RPMI7951 (cell line): ENCODE measurements at places on chromosomes 7 and 10. TPM values are rescaled to one million over a fixed set of nuclear protein-coding genes. Genes with fewer than 3 reads are reported as not detected.

The DNAH11 gene
- total RNA-seq: 10.0 and 10.7 TPM in 2 replicates

The PLEKHS1 gene
- total RNA-seq: 0.29 and 0.84 TPM in 2 replicates

The TMEM273 gene
- not detected in 2 replicates for total RNA-seq

The PLAC9 gene
- total RNA-seq: 0.78 and 1.2 TPM in 2 replicates

The AKR1D1 gene
- not detected in 2 replicates for total RNA-seq

The HABP2 gene
- not detected in 2 replicates for total RNA-seq

The HSPA12A gene
- 3.0 and 3.1 TPM in 2 replicates for total RNA-seq

The SH2D4B gene
- total RNA-seq: 0.10 TPM in 1 of 2 replicates, not detected in the other

The GARIN1A gene
- total RNA-seq: 0.10 and 0.48 TPM in 2 replicates

The NME8 gene
- not detected in 2 replicates for total RNA-seq

The CYP26C1 gene
- total RNA-seq: not detected in 2 replicates

The CREB5 gene
- total RNA-seq: 2.9 and 3.8 TPM in 2 replicates

The CTAGE8 gene
- 0.39 TPM in 1 of 2 replicates, not detected in the other for total RNA-seq

The COBL gene
- total RNA-seq: not detected in 2 replicates

GRCh38 chr7:151240942-151241754, 7.3 kb downstream of the SMARCD3 start:
- DNase-seq: no peak

DNA sequence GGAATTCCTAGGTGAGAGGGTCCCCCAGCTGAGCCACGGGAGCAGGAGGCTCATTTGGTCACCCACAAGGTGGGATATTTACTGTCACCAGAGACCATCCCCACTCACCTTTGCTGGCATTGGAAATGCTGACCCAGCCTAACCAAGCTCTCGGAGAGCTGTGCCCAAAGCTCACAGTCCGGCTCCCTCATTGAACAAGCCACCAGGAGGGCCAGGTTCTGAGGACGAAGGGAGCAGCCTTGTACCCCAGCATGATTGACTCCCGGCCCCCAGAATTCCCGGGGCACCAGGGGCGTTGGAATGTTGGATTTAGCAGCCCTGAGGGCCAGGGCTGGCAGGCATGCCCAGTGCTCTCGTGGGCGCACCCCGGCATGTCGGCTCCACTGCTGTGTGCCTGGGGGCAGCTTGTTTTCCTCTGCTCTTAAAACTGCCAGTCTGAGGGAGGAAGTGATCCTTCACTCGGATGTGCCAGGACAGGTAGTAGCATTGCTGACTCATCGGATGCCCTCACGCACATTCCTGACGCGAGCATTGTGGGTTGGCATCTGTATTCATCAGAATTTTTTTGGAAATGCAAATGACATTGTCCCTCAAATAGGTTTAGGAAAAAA, 23.3 kb downstream of the CLIP2 start:
- DNase-seq: peak; percentile 57

DNA sequence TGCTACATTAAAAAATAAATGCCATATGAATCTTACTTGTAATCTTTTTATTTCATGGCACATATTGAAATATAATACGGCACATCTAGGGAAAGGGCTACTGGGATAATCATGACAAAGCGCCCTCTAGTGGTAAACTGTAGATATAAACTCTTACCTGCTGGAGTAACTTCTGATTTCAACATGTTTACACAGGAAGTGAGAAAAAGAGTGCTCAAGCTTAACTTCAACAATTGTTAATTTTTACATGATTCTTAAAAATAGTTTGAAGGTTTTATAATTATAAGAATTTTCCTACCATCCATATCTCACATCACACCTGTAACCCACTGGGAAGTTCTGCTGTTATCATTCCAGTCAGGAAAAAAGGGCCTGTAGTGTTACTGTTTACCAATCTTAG, 2.0 kb upstream of the HEPACAM2 start:
- peak; percentile 61 for DNase-seq

- no peak for DNase-seq
Measured at GRCh38 chr10:20363684-20364083, 533.4 kb downstream of the NEBL start.

GRCh38 chr10:62632071-62632809, 172.3 kb upstream of the ADO start:
- no peak for DNase-seq

DNA sequence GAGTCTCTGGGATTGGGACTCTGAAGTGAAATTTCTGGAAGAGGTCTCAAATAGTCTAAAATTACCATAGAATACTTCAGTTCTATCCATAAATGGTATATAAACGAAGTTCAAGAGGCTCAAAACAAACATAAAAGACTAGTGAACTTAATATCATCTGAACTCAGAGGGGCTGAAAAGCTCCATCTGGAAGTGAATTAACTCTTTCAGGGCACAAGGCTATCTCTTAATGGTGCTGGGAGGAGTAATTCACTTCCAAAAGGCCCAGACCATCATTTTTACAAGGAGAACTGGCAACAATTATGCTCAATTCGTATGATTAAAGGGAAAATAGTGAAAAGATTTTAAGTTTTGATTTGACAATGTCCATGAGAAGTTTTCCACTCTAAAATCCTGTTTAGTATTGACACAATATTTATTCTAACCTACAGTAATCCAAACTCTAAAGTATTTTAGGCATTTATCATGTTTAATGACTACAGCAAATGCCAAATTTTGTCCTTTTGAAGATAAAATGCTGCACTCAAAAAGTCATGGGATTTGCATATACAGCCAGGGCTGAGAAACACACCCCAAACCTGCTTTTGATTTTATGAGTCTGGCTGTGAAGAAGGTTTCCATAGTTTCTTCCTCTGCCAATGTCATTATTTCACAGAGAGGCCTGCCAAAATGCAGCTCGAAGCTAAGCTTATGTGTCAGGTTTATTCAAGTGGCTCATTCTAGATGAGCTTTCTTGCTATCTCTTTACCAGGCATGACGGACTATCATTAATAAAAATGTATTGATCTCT, 143.9 kb downstream of the HIBADH start:
- no peak for DNase-seq

- peak; percentile 83 for DNase-seq
Measured at GRCh38 chr7:43363035-43363791, 219.7 kb upstream of the STK17A start.

DNA sequence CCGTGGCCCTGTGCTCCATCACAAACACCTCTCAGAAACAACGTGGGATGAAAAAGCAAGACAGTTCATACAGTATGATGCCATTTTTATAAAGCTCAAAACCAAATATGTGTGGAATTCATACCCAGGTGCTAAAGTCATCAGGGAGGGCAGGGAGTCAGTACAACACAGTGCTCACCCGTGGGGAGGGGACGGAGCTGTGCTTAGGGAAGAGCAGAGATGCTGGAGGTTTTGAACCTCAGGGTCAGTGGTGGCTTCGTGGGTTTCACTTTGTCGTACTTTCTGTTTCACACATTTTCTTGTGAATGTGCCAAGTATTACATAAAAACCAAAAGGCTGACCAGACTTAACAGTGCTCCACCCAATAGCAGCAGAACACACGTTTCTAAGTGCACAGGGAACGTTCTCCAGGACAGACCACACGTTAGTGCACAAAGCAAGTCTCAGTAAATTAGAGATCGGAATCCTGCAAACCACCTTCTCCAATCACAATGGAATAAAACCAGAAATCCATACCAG, 21.2 kb downstream of the ZMIZ2 start:
- peak; percentile 63 for DNase-seq

GRCh38 chr10:30550967-30551815, 78.4 kb downstream of the LYZL2 start:
- DNase-seq: no peak

DNA sequence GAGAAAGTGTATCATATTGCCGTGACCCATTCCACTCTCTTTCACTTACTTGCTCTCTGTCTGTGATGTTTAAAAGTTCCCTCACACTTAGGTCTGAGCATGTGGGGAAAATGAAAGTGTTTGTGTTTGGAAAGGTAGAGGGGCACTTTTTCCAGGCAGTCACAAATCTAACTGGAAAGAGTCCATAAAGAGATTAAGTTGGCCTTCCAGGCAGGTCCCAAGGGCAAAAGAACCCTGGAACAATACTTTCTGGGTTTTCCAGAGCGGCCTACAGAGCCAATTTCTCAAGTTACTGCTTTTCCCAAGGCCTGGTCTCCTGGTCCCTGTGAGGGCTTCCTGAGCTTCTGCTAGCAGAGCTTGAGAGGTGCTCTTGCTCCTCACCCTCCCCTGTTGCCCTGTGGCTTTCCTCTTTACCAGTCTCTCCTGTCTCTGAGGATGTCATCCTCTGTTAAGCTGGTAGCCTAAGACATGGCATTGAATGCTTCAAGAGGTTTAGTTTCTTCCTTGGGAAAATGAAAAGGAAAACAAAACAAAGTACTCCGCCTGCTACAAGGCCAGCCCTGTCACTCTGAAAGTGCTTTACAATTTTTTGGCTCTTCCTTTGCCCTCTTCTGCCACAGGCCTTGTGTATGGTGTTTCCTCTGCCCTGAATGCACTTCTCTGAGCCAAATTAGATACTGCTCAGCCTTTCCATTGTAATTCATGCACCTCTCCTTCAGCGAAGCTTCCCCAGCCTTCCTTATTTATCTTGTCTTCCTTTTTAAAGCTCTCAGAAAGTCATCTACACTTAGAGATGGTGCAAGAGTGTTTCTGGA, 20.1 kb downstream of the TES start:
- DNase-seq: peak; percentile 30

DNA sequence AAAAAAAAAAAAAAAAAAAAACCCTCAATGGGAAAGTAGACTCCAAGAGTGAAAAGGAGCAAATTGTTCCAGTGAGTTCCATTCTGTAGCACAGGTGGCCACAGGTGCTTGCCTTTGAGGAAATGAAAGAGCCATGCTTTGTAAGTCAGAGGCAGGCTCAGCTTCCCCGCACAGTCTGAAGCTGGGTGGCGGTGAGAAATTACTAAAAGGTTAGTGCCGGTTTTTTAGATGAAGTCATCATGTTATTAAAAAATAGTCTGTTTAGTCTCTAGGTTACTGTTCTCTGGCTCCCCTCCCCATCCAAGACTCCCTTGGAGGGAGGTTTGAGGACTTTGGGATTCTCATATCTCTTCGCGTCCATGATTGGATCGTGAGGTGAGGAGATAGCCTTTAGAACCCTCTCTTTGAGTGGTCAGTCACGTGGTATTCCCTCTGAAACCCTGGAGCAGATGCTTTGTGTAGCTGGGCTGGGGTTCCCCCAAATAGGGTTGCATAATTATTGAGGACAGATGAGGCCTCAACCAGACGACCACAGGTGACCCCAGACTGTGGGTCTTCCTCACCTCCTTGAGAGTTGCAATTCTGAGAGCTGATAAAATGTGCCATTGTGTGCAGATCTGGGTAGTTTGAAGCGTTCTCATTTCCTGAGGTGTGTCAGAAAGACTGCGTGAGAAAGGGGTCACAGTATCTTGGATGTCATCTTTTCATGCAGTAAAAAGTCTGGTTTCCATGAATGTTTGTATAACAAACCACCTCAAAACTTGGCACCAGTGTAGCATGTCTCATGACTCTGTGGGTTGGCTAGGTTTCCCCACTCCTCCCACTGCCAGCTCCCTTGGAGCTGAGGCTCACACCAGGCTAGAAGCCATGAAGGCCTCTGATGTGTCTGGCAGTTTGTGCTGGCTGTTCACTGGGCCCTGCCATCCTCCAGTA, 27.1 kb downstream of the OGDH start:
- DNase-seq: peak; percentile 99

DNA sequence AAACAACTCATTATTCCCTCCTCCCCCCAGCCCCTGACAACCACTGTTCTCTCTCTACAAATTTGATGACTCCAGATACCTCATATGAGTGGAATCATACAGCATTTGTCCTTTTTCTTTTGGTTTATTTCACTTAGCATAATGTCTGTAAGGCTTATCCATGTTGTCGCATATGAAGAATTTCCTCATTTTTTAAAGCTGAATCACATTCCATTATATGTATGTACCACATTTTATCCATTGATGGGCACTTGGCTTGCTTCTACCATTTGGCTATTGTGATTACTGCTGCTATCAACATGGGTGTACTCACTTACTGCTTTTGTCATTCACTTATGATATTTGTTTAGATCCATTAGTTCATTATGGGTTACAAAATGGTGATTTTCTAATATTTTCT, 112.8 kb downstream of the BUB3 start:
- DNase-seq: no peak

- peak; percentile 21 for DNase-seq
Measured at GRCh38 chr10:48506147-48506917, 98.5 kb downstream of the ARHGAP22 start.

GRCh38 chr10:76179806-76180205, 748.4 kb downstream of the LRMDA start:
- no peak for DNase-seq

DNA sequence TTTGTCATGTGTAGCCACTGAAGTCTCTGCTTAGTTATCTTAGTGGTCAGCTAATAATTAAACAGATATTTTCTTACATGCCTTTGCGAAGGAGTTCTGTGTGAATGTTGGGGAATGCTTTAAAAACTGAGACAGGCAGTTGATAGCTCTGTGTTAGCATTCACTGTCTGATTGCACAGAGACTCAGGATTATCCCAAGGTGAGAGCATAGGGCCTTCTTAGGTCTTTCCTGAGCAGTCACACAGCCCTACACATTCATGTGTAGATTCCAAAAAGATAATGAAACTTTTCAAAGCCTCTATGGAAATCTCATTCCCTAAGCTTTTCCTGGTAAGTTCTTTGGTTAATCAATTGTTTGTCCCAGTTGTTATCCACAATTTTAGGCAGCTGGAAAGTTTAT, 67.7 kb downstream of the CASD1 start:
- no peak for DNase-seq

DNA sequence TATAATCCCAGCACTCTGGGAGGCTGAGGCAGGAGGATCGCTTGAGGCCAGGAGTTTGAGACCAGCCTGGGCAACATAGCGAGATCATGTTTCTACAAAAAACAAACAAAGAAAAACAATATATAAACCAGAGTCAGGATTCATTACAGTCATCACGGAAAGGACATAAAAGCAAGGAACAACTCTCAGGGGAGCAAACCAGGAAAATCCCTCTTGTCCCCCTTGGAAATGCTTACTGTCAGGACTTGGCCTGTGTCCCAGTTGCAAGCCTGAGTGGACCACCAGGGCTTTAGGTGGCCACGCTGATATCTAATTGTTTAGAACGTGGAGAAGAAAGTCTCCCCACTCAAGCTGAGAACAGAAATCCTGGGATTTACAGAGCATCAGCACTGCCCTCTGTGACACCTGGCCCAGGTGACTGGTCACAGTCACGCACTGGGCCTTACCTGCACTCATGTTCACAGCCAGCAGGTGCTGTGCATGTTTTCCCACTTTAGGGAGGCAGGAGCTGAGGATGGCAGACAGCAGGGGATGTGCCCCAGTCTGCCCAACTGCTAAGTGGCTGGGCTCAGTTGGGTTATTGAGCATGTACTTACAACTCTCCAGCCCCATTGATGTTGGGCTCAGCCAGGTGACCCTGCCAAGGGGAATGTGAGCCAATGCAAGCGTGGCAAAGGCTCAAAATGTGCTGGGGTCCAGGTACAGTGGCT, 60.9 kb downstream of the TMEM130 start:
- no peak for DNase-seq

- no peak for DNase-seq
Measured at GRCh38 chr7:17105701-17106100, 192.8 kb upstream of the AHR start.
